ENCODE measurements at places on chromosomes 12 and 14.

GRCh38 chr14:100263141-100263540, 24.2 kb downstream of the YY1 start:
- DNase-seq: no peak

GRCh38 chr12:69881771-69882170, 56.7 kb downstream of the MYRFL start:
- DNase-seq: no peak

DNA sequence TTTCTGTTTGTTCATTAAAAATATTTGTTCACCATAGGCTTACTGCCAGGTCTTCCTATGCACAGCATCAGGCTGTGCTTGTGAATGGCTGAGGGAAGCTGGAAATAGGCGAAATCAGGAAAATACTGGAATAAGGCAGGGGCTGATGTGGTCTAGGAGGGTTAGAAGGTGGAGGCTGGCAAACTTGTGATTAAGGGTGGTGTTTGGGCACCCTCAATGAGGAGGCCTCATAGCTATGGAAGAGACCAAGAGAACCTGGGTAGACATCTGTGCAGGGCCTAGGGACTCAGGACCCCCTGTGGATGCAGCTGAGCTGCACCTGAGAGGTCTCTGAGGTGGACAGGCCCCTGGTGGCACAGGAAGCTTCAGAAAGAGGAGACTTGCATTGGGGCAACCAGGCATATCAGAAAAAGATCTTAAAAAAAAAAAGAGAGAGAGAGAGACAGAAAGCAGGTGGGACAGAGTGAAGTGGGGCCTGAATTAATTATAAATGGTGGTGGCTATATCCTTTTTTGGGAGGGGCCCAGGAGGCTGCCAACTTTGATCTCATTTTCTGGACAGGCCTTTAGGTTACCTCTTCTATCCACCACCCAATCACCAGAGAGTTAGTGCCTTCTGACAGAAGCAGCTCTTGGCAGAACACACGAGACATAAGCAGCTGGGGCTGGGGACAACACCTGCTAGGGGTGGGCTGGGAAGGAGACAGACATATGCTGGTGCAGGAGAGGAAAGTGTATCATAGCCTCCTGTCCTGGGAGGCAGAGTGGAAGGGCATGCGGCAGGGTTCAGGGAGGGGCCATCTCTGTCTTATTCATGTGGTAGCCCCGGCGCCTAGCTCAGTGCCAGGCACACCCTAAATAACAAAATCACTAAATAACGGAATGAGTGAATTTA, 46.7 kb upstream of the ATP23 start:
- no peak for DNase-seq

- DNase-seq: no peak
Observed at GRCh38 chr14:74085047-74085637, 386 bp downstream of the LIN52 start.

DNA sequence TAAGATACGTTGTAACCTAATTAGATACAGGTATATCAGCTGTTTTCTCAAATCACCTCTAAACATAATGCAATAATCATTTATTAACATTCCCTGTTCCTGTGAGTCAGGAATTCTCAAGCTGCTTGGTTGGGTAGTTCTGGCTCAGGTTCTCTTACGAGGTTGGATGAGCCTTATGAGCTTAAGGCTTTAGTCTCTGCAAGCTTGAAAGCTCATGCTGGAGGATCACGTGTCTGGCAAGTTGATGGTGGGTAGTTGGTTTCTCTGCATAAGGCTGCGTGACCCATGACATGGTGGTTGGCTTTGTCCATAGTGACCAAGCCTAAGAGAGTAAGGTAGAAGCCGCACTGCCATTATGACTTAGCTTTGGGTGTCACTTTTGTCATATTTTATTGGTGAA, 62.0 kb downstream of the PLEKHA5 start:
- no peak for DNase-seq

DNA sequence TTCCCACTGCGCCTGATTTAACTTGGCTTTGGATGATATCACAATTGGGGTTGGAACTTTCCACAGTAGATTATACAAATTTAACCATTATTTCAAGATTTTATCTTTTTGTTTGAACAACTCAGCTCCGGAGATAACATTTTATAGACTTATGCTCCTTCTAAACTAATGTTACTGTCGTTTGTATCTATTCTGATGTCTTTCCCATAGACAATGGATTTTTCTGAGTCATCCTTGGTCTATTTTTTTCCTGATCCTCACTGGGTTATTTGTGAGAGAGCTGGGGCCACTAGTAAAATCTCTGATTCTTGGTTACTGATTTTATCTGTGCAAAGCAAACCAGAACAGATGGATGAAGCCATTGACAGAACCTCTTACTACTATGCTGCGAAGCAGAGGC, 175.1 kb downstream of the SLC38A4 start:
- DNase-seq: no peak

DNA sequence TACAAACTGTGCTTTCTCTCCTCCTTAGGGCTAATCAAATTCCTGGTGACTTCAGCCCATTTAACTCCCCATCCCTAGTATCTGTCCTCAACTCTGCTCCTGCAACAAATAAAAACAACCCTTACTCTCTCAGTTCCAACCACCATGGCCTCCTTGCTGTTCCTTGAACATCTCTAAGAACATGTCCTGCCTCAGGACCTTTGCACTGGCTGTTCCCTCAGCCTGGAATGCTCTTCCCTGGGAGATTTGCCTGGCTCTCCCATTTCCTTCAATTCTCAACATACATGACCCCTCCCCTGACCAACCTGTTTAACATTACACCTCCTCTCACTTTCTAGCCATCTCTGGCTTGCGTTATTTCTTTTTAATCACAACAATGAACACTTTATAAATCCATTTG, 170.5 kb downstream of the PTPN11 start:
- DNase-seq: no peak

GRCh38 chr12:57511588-57512325, 8.6 kb downstream of the DDIT3 start:
- no peak for DNase-seq
